ENCODE measurements at places on chromosomes 13 and 19.
A peak's percentile ranks its signal among the peaks of the same experiment; 100 is the strongest.

- DNase-seq: peak; percentile 81
Measured at GRCh38 chr19:6108721-6109633, 1.3 kb downstream of the RFX2 start.

- DNase-seq: peak; percentile 19
Measured at GRCh38 chr19:1857648-1858326, 5.6 kb downstream of the KLF16 start.

DNA sequence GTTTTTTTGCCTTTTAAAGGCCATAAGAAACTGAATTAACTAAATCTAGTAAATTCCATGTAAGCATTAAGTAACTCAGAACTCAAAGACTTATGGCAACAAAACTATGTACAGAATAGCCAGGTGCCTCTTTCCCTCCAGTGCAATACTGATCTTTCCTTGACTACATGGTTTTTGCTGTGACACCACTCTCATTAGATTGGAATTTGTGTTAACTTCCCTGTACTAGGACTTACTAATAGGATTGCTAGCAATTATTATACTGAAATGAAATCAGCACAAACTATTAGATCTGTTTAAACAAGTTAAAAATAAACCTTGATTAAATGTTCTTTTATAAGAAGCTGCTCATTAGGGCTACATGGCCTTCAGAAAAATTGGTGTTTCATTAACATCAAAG, 96.3 kb downstream of the DACH1 start:
- DNase-seq: peak; percentile 53

GRCh38 chr13:30607908-30608307, 9.8 kb upstream of the USPL1 start:
- no peak for DNase-seq

DNA sequence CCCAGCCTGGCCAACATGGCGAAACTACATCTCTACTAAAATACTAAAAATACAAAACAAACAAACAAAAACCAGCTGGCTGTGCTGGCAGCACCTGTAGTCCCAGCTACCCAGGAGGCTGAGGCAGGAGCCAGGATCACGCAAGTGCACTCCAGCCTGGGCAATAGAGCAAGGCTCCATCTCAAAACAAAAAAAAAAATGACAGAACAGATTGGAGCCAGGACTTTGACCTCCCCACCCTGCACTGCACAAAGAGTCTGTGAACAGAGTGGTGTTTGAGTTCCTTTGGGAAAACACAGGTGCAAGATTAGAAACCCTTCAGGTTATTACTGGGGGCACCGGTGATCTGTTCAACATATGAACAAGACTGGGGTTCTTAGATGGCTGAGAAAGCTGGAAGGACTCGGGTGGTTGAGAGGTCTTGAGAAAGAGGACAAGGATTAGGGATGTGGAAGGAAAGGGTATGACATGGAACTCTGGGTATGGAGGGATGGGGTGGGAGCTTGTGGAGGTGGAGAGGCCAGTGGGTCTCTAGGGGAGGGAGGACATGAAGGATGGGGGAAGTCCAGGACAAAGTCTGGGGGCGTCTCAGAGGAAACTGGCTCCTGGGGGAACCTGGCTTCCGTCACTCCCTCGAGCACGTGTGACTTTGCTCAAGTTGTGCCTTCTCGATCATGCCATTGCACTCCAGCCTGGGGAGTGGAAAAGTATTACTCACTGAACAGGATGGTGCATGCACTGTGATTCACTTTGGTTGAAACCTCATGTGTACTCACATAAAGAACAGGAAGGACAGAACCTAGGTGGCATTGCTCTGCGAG, 25.9 kb downstream of the RCN3 start:
- DNase-seq: no peak
